ENCODE measurements at places on chromosomes 1 and 21.

GRCh38 chr21:27164208-27165177 lies 197.6 kb upstream of the ADAMTS5 start:
- no peak for DNase-seq

DNA sequence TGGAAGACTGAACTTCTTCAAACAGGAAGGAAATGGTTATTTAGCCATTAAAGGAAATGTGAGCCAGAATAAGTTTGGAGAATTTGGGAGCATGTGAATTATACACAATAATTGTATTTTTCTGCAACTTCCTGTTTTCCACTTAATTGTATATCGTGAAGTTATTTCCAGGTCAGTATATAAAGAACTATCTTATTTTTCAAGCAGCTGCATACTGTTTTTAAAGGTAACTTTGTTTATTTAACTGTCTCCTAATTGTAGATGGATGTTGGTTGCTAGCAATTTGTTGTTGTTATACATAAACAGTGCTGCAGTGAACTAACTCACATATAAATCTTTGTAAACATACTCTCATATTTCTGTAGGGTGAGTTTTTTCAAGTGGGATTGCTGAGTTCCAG lies 180.3 kb downstream of the HLX start:
- no peak for DNase-seq

DNA sequence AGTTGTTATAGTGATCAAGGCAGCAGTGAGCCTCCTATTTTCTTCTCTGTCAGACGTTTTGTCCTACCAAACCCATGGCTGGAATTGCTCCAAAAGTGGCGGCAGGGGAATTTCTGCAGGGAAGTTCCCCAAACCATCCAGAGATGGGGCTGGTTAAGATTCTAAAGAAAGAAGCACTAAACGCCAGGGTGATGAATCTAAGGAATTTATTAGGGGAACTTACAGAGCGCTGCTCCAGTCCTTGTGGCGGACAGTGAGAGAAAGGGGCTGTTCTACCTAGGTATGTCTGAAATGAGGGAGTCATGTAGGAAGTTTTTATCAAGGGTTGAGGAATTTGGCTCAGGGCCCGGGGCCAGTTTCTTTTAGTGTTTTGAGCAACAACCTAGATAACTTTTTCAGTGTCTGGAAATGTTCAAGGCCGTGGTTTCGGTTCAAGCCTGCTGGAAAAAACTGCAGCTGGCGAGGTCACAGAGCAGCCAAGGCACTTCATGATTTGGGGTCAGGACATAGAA lies 222.4 kb upstream of the B3GALT2 start:
- DNase-seq: no peak

DNA sequence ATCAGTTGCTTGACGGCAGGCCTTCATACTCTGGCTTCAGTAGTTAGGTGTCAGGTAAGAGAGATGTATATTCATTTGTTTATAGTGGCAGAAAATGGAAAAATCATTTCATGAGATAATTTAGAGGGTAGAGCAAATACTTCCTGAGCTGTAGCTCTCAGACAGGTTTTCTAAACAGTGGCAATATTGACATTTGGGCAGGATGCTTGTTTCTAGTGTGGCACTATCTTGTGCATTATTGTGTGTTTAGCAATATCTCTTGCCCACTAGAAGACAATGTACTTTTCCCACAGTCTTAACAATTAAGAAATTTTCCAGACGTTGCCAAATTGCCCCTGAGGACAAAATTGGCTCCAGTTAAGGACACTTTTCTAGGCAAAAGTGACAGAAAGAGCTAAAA lies 1143.1 kb downstream of the PLA2G4A start:
- DNase-seq: no peak

DNA sequence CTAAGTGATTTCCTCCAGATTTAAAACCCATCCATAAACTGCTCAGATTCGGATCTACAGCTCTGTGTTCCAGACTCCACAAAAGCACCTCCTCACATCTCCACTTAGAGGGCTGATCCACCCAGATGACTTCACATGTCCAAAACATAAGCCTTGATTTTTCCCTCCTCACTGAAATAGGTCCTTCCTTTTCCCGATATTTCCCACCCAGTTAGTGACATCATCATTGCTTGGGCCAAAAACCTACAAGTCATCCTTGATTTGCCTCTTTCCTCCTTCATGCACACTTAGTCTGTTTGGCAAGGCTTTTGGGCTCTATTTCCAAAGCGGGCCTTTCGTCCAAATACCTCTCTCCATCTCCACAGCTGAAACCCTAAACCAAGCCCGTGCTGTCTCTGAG lies 32.3 kb downstream of the CCDC185 start:
- no peak for DNase-seq

- no peak for DNase-seq
These were observed 122.2 kb upstream of the HOOK1 start for GRCh38 chr1:59692591-59692990.

DNA sequence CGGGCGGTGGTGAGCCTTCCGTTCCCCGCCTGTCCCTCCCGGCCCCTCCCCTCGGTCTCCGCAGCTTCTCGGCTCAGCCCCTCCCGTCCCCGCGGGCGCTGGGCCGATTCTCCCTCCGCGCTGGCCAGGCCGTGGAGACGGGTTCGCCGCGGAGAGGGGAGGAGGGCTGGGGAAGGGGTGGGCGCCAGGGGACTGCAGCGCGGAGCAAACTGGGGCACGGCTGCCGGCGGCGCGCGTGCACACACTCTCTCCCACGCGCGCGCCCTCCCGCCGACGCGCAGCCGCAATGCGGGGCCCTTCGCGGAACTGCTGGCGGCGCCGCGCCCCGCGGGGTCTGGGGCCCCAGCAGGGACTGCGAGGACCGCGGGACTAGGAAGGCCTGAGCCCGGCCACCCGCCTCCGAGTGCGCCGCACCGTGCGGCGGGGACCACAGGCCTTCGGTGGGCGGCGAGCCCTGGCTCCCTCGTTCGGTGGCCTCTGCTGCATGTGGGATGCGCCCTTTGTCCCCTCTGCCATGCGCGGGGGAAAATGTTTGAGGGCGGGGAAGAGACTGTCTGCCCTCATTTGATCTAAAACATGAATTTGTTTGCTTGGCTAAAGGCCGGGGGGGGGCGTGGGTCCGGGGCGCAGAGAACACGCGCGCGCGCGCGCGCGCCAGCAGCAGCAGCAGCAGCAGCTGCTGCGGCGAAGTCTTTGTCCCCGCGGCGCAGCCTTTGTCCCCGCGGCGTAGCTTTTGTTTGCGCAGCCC lies 90.7 kb upstream of the VAMP3 start:
- peak; percentile 38 for DNase-seq

DNA sequence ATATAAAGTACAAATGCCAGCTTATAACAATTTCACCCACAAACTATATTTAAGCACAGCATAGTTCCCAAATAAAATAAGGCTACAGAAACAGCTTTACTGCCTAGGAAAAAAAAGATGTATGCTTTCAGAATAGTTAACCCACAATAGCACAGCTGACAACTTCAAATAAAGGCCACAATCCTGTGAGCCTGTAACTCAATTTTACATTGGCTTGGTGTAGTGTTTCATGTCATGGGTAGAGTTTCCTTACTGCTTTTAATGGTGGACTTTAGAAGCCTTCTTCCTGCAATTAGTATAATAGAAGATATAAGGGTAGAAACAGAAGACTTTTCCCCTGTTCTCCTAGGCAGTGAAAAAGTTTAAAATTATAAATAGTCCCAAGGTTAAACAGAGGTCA lies 44.3 kb upstream of the ZC3H11B start:
- DNase-seq: no peak

GRCh38 chr1:181635110-181635509 lies 151.8 kb downstream of the CACNA1E start:
- no peak for DNase-seq

GRCh38 chr1:235503403-235504121 lies 690 bp downstream of the B3GALNT2 start:
- DNase-seq: peak; percentile 37

- DNase-seq: peak; percentile 81
These were observed 55.9 kb downstream of the CD58 start for GRCh38 chr1:116514708-116515525.

DNA sequence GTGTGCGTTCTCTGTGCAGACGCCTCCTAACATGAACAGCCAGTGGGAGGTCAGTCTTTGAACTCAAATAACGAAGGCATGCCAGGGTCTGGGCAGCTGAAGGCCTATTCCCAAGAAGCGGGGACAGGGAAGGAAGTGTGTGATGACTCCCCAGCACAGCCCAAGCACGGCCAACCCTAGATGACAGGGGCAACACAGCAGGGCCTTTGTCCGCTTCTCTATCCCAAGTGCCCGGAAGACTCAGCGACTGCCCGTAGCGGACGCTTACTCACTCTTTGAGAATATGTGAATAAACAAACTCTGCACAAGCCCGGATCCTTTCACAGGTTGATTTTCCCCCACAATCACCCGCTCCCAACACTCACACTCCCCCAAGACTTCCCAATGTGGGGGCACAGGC lies 11.2 kb downstream of the C1orf198 start:
- no peak for DNase-seq

DNA sequence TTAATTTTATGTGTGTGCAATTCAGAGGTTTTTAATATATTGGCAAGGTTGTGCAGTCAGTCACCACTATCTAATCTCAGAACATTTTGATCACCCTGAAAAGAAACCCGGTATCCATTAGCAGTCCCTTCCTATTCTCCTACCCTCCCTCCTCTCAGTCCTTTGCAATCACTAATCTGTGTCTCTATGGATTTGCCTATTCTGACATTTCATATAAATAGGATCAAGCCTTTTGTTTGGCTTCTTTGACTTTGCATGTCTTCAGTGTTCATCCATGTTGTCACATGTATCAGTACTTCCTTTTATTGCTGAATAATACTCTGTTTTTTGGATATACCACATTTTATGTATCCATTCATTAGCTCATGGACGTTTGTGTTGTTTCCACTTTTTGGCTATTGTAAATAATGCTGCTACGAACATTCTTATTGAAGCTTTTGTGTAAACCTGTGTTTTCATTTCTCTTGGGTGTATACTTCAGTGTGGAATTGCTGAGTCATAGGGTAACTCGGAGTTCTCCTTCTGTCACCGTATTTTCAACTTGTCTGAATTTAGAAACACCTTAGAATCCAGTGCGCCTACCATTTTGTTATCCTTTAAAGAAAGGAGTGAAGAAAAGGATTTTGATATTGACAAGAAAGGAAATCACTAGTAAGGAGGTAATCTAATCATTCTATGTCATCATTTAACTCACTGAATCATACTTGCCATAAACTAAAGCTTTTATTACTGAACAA lies 3.4 kb downstream of the CEP85 start:
- no peak for DNase-seq

GRCh38 chr1:108699375-108700332 lies 7.5 kb downstream of the PRPF38B start:
- DNase-seq: no peak

DNA sequence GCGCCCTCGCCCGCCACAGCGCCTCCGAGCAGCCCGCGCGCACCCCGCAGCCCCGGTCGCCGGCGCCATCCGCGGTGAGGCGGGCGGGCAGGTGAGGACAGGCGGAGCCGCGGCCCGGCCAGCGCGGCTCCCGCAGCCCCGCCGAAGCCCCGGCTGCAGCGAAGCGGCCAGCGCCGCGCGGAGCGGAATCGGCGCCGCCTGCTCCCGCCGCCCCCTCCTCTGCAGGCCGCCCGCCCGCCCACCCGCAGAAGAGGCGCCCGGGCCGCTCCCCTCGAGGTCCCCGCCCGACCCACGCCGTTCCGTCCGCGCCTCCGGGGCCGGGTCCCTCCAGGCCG lies 1.3 kb downstream of the PRDM16 start:
- DNase-seq: no peak

DNA sequence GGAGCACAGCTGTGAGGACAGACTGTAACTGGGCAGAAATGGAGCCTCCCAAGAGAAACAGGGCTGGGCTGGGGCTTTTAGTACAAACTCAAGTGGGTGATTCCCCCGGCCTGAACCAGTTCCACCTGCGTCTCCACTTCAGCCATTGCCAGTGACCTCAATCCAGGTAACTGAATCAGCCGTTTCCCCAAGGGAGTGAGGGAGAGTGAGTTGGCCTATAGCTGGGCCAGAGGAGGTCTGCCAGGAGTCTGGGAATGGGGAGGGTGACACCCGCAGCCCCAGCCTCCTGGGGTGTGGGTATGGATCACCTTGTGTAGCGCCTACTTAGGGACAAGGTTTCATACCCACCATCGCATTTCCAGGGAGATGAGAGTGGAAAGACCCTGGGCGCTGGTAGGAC lies 8.5 kb downstream of the SLC26A9 start:
- DNase-seq: no peak

DNA sequence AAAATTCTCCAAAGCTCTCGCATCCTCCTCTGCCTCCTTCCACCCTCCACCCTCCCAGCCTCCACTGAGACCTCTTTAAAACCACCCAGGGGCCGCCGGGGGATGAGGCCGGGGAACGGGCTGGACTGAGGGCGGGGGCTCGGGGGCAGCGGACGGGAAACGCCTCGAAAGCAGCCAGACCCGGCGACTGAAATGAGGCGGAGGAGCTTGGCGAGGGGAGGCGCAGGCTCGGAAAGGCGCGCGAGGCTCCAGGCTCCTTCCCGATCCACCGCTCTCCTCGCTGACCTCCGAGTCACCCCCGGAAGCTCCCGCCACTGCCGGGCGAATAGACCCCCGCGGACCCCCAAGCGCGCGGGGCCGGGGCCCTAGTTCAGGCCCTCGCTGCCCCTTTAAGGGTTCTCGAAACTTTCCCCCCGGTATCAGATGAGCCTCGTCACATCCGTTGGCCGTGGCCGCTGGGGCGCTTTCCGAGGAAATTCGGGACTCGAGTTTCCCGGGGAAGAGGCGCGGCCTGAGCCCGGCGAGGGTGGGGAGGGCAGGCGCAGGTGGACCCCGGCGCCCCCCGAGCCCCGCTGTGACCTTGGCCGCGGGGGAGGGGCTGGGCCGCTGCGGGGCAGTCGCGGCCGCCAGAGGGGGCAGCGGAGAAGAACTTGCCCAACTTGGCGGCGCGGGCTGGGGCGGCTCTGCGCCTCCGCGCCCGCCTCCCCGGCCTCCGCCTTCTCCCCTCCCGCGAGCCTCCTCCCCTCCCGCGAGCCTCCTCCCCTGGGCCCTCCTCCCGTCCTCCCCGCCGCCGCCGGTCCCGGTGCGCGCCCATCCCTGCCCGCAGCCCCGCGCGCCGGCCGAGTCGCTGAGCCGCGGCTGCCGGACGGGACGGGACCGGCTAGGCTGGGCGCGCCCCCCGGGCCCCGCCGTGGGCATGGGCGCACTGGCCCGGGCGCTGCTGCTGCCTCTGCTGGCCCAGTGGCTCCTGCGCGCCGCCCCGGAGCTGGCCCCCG lies at the start of gene BACE2:
TSS of gene BACE2 (plus strand) at position 813 of the 995 bp plus-strand sequence. CDS start at position 917, 104 bp downstream.
- peak; percentile 48 for DNase-seq

DNA sequence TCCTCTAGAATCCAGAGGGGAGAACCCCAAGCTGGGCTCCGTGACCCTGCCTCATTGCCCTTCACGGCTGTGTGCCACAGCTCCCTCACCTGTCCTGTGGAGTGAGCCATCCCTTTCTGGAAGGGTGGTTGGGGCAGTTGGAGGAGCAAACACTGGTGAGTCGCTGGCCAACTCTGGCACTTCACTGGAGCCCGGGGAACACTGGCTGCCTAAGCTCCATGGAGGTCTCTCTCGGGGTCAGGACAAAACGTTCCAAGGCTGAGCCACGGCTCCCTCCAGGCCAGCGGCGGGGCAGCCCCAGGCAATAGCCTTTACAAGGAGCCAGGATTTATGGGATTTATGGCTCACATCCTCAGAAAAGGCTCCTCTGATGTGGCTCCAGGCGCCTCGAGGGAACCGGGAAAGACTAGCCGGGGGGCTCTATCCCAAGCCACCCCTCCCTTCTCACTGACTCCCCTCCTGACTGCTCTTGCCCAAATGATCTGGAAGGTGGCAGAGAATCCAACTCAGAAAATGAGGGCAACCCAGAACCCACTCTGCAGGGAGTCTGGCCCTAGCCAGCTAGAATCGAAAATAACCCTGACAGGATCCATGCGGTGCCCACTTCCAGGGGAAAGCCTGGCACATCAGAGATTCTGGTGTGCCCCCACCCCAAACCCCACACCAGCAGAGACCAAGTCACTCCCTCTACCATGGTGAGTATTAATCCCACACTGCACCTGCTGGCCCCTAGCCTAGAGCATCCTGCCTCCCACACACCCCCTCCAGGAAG lies 75.2 kb downstream of the GLIS1 start:
- no peak for DNase-seq
